ENCODE measurements at places on chromosomes 7 and 10.

DNA sequence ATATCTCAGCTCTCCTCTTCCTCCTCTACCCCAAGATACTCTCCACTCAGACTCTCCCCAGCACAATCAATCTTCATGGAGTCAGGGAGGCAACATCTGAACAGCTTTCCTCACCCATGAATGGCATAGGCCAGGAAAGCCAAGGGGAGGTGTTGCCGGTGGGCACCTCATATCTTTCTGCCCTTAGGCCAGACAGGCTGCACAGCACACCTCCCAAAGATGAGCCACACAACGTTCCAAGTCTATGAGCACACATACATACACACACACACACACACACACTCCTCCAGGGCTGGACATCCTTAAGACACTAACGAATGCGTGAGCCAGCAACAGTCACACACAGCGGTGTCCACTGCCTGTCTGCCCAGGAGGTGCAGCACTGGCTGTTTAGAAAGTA lies 17.7 kb downstream of the COBL start:
- DNase-seq: no peak

DNA sequence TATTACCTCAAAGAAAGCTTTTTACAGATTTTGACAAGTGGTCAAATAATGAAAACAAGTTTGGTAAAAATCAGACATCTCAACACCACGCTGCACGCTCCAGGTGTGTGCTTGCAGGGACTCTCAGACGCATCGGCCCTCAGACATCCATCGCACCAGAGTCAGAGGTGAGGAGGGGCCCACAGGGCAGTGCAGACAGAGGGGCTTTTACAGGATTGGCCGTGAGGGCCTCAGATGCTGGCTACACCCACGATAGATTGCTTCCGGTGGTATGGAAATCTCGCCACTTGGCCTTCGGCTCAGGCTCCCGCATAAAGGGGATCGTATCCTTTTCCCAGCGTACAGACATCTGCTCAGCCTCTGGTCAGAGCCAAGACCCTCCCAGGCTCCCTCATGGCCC lies 72.1 kb downstream of the TCERG1L start:
- no peak for DNase-seq

DNA sequence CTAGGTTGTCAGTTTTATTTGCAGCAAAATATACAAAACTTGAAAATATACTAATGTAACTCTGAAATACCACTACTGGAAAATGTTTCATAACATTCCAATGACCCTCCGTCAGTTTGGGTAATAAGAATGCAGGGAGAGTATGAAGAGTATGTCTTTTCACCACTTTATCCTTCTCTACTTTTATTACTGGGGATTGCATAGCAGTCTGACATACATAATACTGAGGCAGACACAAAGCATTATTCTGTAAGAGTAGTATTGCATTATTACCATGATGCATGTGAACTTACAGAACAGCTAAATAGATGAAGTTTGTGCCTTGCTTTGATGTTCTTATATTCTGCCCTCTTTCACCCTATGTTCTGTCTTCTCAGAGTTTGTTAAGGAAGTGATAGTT lies 151.8 kb upstream of the TPK1 start:
- DNase-seq: no peak

GRCh38 chr7:38034062-38034908 lies 113.8 kb downstream of the EPDR1 start:
- no peak for DNase-seq

DNA sequence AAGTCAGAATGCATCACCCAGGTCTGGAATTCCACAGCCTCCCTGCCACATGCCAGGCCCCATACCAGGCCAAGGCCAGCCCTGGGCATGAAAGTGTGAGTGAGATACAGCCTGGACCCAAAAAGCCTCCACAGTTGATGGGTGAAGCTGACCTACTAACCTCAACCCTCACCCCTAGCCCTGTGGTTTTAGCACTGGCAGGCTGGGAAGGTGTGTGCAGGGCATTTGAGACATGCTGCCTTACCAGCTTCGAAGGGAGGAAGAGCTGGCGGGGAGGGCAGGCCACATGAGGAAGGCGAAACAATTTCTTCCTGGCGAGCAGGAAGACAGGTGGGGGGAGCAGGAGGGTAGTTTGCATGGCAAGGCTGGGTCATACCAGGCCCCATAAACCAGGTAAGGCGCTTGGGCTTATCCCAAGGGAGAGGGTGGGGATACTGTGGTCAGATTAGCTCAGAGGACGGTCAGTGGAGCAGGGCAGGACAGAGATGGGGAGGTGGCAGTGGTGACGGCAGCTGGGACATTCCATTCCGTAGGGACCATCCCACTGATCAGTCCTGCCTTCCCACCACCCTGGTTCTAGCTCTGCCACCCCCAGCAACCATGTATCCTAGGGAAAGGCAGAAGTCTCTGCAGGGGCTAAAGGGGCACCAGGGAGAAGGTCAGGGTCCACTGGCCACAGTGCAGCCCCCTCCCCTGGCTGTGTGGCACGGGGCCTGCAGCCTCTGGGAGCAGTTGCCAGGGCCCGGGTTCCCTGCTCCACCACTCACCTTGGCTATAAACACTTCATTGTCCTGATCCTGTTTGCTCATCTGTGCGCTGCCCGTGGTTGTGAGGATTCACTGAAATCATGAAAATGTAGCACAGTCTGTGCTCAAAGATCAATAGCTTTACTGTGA lies 155.8 kb downstream of the NRF1 start:
- DNase-seq: no peak

- no peak for DNase-seq
These were observed 279.4 kb upstream of the IMMP2L start for GRCh38 chr7:111841596-111842205.

DNA sequence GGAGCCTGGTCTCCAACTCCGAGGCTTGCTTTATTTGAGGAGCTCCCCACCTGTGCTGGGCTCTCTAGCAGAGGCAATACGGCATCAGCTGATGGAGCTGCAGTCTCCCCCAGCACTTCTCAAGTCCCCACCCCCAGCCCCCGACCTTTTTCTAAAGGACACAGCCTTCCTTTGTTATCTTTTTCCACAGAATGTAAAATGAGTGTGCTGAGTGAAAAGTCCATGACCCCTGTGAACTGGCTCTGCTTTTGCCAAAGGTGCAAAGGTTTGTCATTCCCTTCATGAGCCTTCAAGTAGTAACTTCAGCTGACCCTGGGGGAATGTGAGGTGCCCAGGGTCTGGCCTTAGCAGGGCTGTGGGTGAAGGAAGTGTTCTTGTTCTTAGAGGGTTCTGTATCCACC lies 25.5 kb downstream of the LRRC4 start:
- no peak for DNase-seq

- no peak for DNase-seq
These were observed 53.9 kb downstream of the VCL start for GRCh38 chr10:74051736-74052342.

- DNase-seq: no peak
These were observed 16.4 kb downstream of the ADK start for GRCh38 chr10:74167443-74167842.

DNA sequence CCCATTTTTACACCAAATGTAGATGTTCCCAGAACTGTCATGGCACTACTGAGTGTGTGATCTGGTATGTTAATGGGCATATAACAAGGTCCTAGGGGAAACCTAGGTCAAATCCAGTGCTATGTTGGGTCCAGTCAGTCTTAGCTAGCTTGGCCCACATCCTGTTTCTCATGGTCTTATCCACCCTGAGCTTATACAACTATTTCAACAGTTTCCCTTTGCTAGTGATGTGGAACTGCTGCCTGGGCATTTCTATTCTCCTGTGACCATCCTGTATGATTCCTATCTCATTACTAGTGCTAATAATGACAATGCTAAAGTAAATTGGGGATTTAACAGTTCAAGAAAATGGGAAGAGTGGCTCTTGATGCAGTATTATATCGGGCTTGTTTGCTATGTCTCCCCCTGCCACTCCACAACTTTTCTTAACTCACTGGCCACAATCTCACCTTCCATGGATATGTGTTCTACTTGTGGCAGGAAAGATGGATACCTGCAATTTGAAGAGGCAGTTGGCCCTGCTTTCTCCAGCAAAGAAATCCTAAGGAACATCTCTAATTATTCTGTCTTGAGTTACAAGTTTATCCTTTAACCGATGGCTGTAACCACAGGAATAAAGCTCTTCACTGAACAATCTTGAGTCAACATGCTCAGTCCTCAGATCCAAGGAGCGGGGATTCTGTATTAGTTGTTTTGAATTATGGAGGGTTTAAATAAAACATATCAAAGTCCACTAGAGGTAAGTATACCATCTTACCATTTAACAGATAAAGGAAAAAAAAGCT lies 707.8 kb downstream of the XPNPEP1 start:
- no peak for DNase-seq

GRCh38 chr10:19209319-19209718 lies 160.7 kb downstream of the MALRD1 start:
- no peak for DNase-seq

- no peak for DNase-seq
These were observed 43.1 kb upstream of the GATAD1 start for GRCh38 chr7:92404170-92404614.

GRCh38 chr10:95834406-95834805 lies 73.4 kb upstream of the CC2D2B start:
- no peak for DNase-seq

GRCh38 chr7:8785081-8785480 lies 351.7 kb downstream of the NXPH1 start:
- DNase-seq: no peak

- no peak for DNase-seq
These were observed 80.8 kb downstream of the ARHGAP22 start for GRCh38 chr10:48523820-48524758.

GRCh38 chr7:113199136-113199535 lies 80.8 kb upstream of the SMIM30 start:
- DNase-seq: no peak

DNA sequence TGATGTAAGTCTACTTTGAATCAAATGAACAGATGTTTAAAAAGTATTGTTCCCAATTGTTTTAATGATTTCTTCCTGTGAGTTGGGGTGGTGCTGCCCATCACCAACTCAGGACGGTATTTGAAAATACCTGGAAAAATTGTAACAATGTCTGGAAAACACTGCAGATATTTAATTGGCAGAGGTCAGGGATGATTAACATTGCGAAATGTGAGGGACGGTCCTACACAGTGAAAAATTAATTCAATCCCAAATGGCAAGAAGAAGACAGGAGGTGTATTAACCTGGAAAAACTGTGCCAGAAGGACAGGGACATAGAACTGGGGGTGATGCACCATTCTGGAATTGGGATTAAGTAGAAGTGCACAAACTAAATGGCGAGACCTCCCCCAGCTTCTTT lies 29.6 kb downstream of the ANKIB1 start:
- DNase-seq: no peak

- DNase-seq: no peak
These were observed 4.8 kb upstream of the PDE1C start for GRCh38 chr7:32074787-32075585.

- no peak for DNase-seq
These were observed 174.8 kb downstream of the RTKN2 start for GRCh38 chr10:62093863-62094291.

DNA sequence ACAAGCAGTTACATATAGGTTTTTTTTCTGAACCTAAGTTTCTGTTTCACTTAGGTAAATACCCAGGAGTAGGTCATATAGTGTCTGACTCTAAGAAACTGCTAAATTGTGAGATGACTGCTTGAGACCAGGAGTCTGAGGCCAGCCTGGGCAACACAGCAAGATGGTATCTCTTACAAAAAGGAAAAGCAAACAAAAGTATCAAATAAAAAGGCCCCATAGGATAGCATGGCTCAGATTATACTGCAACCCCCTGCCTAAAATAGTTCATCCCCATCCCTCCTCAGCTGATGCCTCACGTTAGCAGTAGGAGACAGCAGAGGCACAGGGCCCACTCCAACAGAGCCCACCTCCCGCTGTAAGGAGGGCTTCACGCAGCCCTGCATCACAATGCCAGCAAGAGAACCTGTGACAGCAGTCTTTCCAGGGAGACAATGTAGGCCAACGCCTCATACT lies 90.3 kb downstream of the SRPK2 start:
- no peak for DNase-seq

DNA sequence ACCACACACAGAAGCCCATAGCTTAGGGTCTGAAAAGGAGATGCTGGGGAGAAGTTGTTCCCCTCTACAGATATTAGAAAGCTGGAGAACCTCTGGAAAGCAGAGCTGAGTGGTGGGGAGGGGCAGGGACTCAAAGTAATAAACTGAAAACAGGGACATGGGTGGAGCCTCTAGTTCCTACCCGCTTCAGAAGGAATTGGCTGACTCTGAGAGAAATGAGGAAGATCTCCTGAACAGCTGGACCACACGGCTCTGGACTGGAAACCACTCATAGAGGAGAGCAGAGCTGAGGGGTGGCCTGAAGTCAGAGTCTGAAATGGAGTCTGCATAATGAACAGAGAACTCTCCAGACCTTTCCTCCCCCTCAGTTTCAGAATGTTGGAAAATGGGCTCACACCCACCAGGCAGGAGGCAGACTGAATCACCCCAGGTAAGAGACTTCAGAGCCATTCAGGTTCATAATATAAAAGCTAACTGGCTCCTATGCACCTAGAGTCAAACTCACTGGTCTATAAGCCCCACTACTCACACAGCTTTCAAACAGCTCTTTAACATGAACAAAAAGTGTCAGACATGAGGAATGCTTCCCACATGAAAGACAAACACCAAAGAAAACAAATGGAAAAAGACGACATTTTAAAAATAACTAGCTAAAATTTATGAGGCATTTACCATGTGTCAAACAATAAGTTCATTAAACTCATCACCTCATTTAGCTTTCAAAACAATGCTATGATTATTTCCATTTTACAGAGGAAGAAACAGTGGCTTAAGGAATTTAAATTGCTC lies 68.1 kb downstream of the RNF216 start:
- no peak for DNase-seq

- DNase-seq: no peak
These were observed 101.2 kb upstream of the SEC61G start for GRCh38 chr7:54860003-54860775.

DNA sequence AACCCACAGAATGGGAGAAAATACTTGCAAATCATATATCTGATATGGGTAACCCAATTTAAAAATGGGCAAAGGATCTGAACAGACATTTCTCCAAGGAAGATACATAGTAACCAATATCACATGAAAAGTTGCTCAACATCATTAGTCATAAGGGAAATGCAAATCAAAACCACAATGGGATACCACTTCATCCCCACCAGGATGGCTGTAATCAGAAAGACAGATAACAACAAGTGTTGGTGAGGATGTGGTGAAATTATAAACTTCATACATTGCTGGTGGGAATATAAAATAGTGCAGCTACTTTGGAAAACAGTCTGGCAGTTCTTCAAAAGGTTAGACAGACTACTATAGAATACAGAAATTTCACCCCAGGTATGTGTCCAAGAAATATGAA lies 19.3 kb downstream of the AOC1 start:
- DNase-seq: no peak

GRCh38 chr10:110820321-110820814 lies 51.4 kb upstream of the PDCD4 start:
- peak; percentile 13 for DNase-seq

GRCh38 chr10:99709480-99710229 lies 22.3 kb downstream of the COX15 start:
- no peak for DNase-seq

DNA sequence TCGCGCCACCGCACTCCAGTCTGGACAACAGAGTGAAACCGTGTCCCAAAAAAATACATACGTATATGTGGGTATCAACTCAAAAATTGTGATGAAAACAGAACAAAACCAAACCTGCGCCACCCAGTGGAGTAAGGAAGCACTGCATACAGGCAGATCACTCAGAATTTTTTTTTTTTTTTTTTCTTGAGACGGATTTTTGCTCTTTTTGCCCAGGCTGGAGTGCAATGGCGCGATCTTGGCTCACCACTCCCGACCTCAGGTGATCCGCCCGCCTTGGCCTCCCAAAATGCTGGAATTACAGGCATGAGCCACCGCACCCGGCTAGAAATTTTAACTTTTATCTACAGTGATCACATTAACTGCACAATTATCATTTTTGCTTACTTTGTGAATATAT lies 9.1 kb upstream of the TMEM236 start:
- no peak for DNase-seq
